ENCODE measurements at places on chromosomes 13 and 19.

DNA sequence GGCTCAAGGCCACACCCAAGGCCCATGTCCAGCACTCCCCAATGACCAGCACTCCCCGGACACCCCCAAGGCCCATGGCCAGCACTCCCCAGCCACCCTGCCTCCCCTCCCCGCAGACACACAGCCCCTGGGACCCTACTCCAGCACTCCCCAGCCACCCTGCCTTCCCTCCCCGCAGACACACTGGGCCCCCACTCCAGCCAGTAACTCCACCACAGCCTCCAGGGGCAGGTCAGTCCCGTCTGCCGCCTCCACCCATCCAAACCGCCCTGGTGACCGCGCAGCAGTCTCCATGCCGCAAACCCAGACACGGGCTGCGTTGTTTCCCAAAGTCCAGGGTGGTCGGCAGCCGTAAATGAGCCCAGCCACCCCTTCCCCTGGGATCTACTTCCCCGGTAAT, 70.7 kb downstream of the SPACA7 start:
- no peak for DNase-seq

GRCh38 chr13:110108348-110109139, 198.4 kb downstream of the COL4A1 start:
- no peak for DNase-seq

DNA sequence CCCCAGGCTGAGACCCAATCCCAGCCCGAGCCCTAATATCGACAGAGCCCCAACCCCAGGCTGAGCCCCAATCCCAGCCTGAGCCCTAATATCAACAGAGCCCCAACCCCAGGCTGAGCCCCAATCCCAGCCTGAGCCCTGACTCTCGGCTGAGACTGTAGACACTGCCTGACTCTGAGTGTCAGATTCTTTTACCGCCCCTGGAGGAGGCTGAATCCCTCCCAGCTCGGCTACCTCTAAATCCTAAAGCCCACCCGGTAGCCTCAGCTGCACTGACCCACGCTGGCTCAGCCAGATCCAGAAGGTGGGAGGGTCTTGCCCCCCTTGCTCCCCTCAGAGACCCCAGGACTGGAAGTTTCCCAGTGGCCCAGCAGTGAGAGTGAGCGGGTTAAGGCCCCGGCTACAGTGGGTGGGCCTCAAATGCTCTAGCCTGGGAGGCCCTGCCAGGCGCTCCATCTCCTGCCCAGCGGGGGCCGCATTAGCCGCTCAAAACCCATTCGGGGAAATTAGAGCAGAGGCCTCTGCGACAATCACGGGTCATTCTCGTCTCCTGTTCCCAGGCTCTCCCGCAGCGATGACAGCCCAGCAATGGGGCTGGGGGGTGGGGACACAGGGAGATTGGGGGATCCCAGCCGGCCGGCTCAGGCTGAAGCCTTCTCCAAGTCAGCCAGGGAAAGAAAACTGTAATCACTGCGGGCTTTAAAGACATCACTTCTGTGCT, 43.8 kb downstream of the ZNRF4 start:
- no peak for DNase-seq

DNA sequence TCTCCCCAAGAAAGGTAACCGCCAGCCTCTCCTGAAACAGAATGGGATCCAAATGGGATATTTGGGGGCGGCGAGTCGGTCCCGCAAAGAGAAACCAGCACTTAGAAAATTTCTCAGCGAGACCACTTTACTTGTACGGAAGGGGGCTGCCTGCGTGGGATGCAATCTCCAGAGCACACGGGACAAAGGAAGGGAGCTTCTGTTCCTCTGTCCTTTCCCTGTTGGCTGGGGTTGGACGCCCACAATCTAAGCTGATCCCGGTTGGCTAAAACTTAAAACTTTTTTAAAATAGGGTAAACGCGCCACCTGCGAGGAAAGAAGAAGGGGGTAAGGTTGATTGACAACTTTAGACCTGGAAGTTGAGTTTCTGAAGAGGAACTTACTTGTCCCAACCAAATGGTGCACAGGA, 826 bp upstream of the BSG start:
- DNase-seq, result no peak

All from CD4-positive, alpha-beta T cell treated with Interleukin-15 for 4 hours (primary cell).